Neural progenitor cell (in vitro differentiated cells): ENCODE measurements at places on chromosomes 12 and 14. TPM values are rescaled to one million over a fixed set of nuclear protein-coding genes. Genes with fewer than 3 reads are reported as not detected.

The TSHR gene
- not detected in 2 replicates for total RNA-seq

The ST8SIA1 gene
- total RNA-seq, result 1.8 and 1.9 TPM in 2 replicates

The LYZ gene
- total RNA-seq, result 0.68 TPM in 1 of 2 replicates, not detected in the other

The RIPK3 gene
- total RNA-seq, result not detected in 2 replicates

The CLEC4D gene
- total RNA-seq, result 0.19 TPM in 2 replicates

The DTX1 gene
- 0.49 and 5.2 TPM in 2 replicates for total RNA-seq

The RNU7-1 gene
- not detected in 2 replicates for total RNA-seq

The KLRG1 gene
- total RNA-seq, result 4.7 and 26.9 TPM in 2 replicates

The MGST1 gene
- 175 and 238 TPM in 2 replicates for total RNA-seq

The CPSF6 gene
- total RNA-seq, result 114 and 155 TPM in 2 replicates
